ENCODE measurements at places on chromosomes 7 and 10. TPM values are rescaled to one million over a fixed set of nuclear protein-coding genes. Genes with fewer than 3 reads are reported as not detected.

AKR1C8 gene
- total RNA-seq, result not detected

- no peak for ATAC-seq
Observed at GRCh38 chr7:101743995-101744360, 73.4 kb upstream of the CUX1 start.

MRC1 gene
- total RNA-seq, result 9.8 TPM

DNA sequence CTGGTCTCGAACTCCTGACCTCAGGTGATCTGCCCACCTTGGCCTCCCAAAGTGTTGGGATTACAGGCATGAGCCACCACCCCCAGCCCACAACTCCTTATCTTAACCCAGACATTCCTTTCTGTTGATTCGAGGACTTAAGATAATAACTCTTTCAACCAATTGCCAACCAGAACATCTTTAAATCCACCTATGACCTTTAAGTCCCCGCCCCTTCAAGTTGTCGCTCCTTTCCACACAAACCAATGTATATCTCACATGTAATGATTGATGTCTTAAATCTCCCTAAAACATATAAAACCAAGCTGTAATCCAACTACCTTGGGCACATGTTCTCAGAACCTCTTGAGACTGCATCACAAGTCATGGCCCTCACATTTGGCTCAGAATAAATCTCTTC lies 7.8 kb upstream of the ANKRD2 start:
- no peak for ATAC-seq

- ATAC-seq, result no peak
Observed at GRCh38 chr7:27952456-27953285, 212.7 kb downstream of the TAX1BP1 start.

DNA sequence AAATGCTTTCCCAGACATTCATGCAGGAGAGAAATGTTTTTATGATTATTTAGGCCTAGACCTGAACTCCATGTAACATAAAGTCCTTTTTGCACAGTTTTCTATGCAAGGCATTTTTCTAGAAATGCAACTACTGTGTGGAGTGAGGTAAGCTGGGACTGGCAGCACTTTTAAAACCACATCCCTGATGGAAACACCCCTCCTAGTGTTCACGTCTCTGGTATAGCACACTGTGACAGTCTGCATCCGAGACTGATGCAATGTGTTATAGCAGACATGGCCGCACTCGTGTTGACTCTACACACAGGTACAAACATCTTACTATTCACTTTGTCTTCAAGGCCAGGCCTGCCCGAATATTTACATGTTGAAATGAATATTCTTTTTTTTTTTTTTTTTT lies 19.3 kb upstream of the ERCC6 start:
- ATAC-seq, result no peak

DNA sequence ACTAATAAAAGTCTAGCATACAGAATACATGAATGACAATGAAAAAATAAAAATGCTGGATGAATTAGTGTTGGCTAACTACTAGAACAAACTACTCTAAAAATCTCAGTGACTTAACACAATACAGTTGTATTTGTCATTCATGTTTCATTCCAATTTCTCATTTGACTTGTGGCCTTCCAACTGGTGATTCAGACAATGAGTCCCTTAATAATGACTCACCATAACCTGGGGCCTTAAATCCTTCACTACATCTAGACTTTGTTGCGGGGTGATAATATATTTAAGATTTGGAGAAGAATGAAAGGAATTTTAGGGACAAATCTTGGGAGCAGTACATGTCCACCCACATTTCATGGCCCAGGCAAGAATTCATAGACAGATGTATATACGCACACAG lies 90.5 kb upstream of the POM121L12 start:
- no peak for ATAC-seq

DNA sequence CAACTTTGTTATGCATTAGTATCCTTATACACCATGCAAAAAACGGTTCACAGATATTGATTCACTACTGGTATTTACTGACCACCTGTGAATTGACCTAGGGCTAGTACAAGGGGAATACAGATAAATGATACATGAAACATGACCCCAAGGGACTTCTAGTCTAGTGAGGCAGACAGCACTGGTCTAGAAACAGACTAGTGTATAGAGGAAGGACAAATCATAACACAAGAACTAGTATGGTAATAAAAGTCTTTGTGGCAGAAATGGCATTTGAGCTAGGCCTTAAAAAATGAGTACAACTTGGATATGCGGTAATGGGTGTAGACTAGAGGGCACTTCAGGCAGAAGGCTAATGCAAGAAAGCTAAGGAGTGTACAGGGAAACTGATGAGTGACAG lies 86.6 kb downstream of the SLC25A13 start:
- no peak for ATAC-seq

LOXL4 gene
- total RNA-seq, result 13.5 TPM

Data from gastroesophageal sphincter (tissue), 4 donors.